ENCODE measurements at places on chromosomes 4 and X. TPM values are rescaled to one million over a fixed set of nuclear protein-coding genes. Genes with fewer than 3 reads are reported as not detected.

GRCh38 chr4:109433205-109434006 is at the start of gene SEC24B:
Gene SEC24B, plus strand, starts transcription at chr4:109433815. Its CDS starts 55 bp downstream, at chr4:109433870.
- DNase-seq = peak; percentile 88

DNA sequence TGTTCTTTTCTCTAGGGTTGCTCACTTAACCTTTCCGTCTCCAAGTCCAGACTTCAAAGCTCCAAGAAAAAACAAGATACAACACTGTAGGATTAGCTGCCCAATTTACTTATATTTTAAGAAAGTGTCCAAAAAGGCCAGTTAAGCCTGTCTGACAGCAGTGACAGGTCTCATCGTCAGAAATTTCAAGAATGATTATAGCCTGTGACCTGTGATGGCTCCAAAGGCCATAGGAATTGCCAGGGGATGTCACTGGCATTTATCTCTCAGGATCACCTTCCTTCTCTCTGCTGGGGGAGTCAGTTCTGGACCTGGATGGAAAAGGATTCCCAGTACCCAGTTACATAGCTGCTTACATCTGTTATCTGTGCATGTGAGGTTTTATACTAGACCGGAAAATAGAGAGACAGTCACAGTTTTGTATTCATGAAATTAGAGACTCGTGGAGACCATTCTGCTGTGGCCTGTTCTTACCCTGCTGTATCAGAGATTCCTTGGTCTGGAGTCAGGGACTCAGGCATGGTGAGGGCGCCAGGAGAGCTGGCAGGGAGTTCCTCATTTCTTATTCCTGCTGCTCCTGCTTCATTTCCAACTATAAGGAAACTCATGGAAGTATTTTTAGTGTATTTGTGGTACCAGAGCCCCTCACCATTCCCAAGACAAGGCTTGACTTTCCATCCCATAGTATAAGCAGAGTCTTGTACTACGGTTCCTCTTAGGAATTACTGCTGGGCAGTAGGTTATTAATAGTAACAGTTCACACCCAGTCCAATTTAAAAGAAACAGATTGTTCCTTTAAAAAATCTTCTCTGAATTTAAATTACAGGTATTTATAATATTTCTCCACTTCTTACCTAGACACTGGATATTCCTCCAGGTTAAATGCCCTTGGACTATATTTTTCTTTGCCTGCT is 220.8 kb downstream of the SHROOM3 start:
- no peak for DNase-seq

GRCh38 chr4:113809311-113809710 is 47.8 kb upstream of the CAMK2D start:
- no peak for DNase-seq

DNA sequence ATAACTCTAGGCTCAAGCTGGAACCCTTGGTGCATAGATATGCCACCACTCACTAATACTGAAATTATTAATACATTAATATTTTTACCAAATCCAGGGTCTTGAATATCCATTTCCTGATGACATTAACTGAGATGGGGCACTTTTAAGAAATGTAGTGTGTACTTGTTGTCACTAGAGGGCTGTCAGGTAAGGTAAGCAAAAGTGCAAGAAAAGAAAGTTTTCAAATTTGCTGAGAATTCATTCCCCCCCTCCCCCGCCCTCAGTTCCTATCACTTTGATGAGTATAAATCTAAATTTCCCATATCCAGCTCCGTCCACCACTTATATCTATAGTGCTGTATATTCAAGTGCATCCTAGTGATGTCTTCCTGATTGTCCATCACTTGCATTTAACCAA is 20.5 kb upstream of the WDR44 start:
- no peak for DNase-seq

GRCh38 chr4:164874789-164875188 is 2.2 kb upstream of the APELA start:
- no peak for DNase-seq

DNA sequence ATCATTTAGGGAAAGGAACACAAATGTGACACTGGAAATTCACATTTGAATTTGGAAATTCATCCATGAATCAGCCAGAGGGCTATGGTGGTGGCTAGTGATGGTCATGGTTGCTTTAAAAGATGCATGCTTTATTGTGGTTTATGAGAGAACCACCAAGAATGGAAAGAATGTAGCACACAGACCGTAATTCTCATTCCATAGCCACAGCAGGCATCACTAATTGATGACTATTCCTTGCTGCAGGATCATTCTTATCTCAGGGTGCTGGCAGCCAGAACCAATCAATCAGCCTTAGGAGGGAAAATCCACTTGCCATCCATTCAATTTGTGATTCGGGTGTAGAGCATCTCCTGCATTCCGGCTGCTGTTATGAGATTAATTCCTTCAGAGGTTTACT is 115.6 kb downstream of the DHRSX start:
- no peak for DNase-seq

GRCh38 chr4:165005352-165005925 is 26.4 kb upstream of the TRIM60 start:
- no peak for DNase-seq

GRCh38 chrX:153861733-153862310 is 24.2 kb downstream of the L1CAM start:
- no peak for DNase-seq

DNA sequence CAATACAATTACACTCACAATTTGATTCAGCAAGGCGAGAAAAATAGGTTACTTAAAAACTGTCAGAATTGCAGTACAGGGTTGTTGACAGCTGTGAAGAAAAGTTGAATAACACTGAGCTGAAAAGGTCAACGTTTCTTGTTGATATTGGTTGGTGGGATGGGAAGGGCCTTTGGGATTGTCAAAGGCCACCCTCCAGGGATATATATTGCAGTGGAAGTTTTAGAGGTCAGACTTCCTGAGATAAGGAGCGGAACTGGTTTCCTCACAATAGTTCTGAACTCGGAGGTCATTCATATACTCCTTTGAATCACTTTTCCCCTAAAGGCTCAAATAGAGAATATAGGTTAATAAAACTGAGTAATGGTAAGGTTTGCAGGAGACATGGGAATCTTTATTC is 417.2 kb downstream of the RAPGEF2 start:
- no peak for DNase-seq

GRCh38 chr4:7206385-7206784 is 14.0 kb downstream of the SORCS2 start:
- no peak for DNase-seq

GRCh38 chr4:119302073-119302832 is 19.7 kb downstream of the FABP2 start:
- no peak for DNase-seq

DNA sequence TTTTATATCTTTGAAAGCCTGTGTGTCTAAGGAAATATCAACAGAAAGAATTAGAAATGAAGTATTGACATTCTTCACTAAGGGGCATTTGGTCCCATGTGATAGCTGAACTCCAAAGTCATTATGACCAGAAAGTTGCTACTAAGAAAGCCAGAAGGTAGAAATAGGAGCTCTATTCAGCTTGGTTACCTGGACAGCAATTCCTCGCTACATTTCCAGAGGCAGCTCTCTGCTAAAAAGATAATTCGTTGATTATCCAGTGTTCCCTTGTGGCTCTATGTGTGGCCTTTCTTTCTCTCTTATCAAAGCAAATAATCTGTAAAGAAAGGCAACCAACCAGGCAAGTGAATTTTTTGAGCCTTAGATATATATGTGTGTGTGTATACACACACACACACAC is 341.3 kb downstream of the ADGRL3 start:
- DNase-seq = no peak

DNA sequence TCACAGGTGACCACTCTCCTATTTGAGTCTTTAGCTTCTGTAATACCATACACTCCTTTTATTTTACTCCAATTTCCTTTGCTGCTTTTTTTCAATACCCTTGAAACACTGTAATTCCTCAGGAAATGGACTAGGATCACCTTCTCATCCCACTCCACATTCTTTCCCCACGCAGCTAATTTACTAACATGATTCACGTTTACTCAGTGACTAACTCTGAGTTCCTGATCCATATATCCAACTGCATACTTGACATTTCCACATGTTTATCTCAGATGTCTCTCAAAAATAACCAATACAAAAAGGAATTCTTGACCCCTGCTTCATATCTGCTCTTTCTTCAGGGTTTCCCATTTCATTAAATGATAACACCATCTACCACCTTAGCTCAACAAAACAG is 19.9 kb downstream of the RPS6KA6 start:
- no peak for DNase-seq

DNA sequence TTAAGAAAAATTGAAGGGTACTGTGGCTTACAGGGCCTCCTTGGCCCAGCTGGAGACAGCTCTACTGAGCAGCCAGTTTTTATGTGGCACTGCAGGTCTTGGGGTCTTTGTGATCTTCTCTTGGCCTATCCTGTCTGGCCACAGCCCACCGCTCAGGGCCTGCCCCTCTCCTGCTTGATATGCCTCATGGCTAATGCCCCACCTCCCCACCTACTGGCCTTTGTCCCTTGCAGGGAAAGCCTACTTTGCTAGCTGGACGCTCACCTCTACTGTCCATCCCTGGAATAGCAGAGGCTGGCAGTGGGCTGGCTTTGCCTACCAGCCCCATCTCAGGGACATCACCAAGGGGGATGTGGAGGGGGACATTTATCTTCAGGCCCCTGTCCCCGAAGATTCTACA is 134.1 kb downstream of the PJA1 start:
- DNase-seq = no peak

Gene MMAA
- 14.0 TPM for total RNA-seq

Gene CDX4
- not detected for total RNA-seq

Gene SPANXA2
- total RNA-seq = not detected

Gene FATE1
- total RNA-seq = not detected

Gene AIFM1
- 66.5 TPM for total RNA-seq

Gene PLP1
- not detected for total RNA-seq

Gene TMEM156
- total RNA-seq = 13.8 TPM
